Hair follicular keratinocyte (primary cell): ENCODE measurements at places on chromosomes 3 and 15. TPM values are rescaled to one million over a fixed set of nuclear protein-coding genes. Genes with fewer than 3 reads are reported as not detected.

IQCH gene
- total RNA-seq: 2.4 and 8.3 TPM in 2 replicates

CLDN1 gene
- 6.2 and 13.4 TPM in 2 replicates for total RNA-seq

USP8 gene
- 26.6 and 35.4 TPM in 2 replicates for total RNA-seq

BNC1 gene
- 98.3 and 103 TPM in 2 replicates for total RNA-seq

EIF2B5 gene
- total RNA-seq: 26.1 and 38.0 TPM in 2 replicates

HHLA2 gene
- not detected in 2 replicates for total RNA-seq

NPAP1 gene
- not detected in 2 replicates for total RNA-seq

TF gene
- 0.27 TPM in 1 of 2 replicates, not detected in the other for total RNA-seq

CFAP44 gene
- total RNA-seq: 0.16 and 0.19 TPM in 2 replicates

ATOSA gene
- total RNA-seq: 3.2 and 4.9 TPM in 2 replicates

STARD9 gene
- 1.2 and 1.7 TPM in 2 replicates for total RNA-seq

C3orf20 gene
- not detected in 2 replicates for total RNA-seq
